ENCODE measurements at places on chromosomes 12 and 14.

DNA sequence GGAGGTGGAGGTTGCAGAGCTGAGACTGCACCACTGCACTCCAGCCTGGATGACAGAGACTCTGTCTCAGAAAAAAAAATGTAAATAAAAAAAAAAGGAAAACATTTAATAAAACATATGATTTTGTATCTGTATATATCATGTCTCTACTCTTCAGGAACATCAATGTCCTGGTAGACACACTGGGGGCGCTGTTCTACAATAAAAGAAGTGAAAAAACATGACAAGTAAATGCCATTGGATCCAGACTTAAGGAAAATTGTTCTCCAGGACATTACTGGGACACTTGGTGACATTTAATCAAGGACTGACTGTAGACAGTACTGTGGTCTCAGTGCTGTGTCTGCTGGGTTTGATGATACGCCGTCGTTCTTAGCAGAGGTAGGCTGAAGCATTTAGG, 15.5 kb upstream of the KLC1 start:
- DNase-seq, result no peak

DNA sequence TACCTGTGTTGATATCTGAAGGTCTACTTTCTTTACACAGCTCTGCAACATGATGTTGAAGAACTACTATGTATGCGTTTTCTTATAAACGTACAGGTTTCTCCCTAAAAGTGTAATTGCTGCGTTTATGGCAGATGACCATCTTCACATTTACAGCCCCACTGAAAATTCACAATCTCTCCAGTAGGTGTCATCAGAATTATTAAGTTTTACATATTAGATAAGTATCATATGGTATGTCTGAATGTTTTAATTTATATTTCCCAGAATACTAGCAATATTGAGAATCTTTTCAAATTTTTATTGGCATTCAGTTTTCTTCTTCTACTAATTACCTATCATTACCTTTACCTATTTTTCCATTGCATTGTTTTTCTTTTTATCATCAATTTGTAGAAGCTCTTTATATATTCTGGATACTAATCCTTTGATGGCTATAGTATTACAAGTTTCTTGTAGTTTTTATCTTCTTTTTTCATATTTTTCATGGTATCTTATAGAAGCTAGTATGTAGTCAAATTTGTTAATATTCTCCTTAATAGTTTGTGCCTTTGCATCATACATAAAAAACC, 123.5 kb downstream of the CAPZA3 start:
- no peak for DNase-seq

DNA sequence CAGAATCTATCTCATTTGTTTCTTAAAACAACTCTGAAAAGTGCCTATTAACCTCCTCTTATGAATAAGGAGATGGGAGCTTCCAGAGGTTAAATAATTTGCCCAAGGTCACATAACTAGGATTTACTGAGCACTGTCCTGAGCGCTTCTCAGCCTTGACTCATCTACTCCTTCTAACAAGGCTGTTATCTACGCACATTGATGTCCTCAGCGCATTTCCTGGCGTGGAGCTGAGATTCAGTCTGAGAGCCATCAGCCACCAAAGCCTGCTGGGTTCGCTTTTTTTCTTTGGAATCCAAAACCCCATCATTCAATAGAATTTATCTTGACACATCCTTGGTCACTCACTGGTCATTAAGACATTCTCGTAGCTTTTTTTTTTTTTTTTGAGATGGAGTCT, 29.3 kb downstream of the AK7 start:
- DNase-seq, result no peak

DNA sequence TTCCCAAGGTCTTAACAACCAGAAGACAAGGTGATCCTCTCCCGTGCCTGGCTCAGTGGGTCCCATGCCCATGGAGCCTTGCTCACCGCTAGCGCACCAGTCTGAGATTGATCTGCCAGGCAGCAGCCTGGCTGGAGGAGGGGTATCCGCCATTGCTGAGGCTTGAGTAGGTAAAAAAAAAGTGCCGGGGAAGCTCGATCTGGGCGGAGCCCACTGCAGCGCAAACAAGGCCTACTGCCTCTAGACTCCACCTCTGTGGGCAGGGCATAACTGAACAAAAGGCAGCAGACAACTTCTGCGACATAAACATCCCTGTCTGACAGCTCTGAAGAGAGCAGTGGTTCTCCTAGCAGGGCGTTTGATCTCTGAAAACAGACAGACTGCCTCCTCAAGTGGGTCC, 104.0 kb downstream of the C14orf39 start:
- no peak for DNase-seq

DNA sequence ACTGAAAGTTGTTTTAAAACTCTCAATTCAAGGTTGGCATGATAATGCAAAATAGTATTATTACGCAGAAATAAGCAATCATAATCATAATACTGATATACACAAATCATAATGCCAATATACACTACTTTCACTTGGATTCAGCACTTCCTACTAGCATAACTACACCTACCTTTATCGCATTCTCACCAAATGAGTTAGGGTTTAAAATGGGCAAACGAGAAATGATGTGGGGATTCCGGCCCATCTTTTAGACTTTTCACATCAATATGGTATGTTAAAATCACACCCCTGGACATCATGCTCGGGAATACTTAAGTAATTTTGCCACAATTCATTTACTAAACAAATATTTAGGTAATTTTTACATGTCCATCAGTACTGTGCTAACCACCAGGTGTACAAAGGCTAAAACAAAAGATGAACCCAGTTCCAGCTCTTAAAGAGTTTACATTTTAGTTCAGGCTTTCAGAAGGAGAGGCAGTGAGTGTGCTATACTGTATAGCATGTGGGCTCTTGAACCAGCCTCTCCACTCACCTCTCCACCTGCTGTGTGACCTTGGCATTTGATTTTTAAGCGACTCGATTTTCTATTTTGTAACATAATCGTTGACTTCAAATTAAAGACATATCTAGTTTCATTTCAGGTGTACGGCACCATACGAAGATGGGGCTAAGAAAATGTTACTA, 1.1 kb upstream of the USP15 start:
- no peak for DNase-seq

GRCh38 chr12:54028314-54029201, at the start of gene HOXC6:
HOXC6 (plus strand) TSS chr12:54028440; CDS start chr12:54028522, 82 bp downstream.
- DNase-seq, result no peak

DNA sequence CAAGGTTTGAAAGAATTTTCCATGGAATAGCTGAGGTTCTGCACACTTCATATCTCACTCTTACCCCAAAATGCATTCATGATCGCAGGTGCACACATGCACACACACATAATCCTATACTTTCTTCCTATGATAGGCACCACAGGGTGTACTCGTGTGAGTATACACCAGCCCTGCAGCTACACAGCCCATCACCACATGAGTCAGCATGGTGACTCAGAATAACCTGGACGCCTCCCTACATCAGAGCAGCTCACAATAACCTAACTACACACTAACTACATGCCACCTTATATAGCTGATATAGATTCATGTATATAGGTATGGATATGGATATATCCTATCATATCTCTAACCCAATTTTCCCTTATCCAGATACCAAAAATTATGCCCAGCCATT, 850.2 kb upstream of the TMEM132C start:
- DNase-seq, result no peak

- DNase-seq, result no peak
These were observed 33.7 kb downstream of the VWF start for GRCh38 chr12:6090803-6091202.

GRCh38 chr12:52691076-52691840, 11.1 kb upstream of the KRT1 start:
- DNase-seq, result no peak

DNA sequence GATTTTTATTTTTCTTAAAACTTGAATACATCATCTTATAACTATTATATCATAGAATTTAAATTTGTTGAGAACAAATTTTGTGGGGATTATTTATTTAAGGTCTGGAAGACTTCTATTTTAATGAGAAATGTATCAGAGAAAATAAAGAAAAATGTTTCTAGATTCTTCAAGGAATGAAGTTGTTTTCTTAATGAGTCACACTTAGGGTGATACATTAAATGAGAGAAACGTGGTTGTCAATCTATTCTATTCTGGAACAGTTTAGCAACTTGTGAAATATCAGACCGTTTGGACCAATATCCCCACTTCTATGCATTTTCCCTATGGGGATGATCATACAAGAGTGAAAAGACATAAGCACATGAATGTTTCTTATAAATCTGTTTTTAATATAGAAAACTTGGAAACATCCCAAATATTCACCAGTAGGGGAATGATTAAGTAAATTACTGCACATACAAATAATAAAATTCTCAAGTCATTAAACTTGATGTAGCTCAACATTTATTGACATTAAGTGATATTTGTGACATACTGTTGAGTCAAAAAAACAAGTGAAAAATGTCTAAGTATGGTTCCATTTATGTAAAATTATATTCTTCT, 88.5 kb downstream of the E2F7 start:
- DNase-seq, result no peak

GRCh38 chr14:61620130-61620946, 75.0 kb upstream of the HIF1A start:
- DNase-seq, result no peak

DNA sequence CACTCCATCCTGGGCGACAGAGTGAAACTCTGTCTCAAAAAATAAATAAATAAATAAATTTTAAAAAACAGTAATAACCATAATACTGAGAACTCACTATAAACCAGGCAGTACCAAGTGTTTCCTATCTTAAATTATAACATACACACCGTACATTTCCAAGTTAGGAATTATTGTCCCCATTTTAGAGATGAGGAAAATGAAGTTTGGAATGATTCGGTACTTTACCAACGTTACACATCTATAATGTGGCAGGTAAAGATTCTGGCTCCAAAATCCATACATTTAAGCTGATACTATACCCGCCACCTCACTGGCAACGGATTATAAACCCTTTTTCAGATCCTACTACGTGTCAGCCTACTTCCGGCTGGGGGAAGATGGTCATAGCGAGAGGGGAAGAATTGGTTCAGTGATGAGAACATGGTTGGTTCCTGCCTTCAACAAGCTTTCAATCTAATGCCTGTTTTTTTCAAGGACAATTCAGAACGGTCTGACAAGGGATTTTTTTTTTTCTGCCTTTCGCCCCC, 105.9 kb upstream of the ATF7IP start:
- DNase-seq, result no peak

- no peak for DNase-seq
These were observed 84.6 kb downstream of the TXNDC16 start for GRCh38 chr14:52467515-52468266.

DNA sequence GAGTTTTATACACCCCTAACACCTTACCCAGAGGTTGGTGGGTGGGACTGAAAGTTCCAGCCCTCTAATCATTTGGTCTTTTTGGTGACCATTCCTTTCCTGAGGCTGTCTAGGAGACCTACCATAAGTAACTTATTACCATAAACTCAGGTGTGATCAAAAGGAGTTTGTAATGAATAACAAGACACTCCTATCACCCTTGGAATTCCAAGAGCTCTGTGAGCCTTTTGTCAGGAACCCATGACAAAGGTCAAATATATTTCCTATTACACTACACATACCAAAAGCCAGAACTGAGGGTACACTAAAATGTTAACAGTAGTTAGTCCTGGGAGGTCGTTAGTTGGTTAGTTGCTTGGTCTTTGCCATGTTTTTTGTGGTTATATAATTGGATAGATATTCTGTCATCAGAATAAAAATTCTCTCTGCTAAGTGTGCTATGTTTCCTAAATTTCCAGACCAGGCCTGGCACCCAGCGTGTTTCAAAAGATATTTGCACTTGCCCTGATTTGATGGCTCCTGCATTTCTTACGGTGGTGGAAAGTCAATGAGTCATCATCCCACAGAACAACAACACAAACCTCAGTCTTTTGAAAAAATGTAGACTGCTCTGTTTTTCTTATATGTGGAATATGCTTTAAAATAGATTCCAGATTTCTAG, 27.0 kb upstream of the AKAP5 start:
- DNase-seq, result no peak

- no peak for DNase-seq
These were observed 30.4 kb downstream of the FBXO34 start for GRCh38 chr14:55301437-55302121.

DNA sequence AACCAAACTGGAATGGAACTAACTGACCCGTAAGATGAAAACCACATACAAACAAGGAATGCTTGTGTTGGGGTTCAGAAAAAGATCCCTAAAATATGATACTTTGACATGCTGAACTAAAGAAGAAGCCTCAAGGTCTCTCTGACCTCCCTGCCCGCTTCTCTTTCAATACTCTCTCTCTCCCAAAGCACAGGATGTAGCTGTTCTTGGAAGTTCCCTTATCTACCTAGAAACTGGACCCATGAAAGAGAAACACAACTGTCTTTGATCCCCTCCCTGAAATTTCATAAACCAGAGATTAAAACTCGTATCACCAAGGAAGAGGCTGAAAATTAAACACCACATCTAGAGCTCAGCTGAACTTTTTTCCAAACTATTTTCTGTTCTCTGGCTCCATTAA, 76.7 kb upstream of the FERMT2 start:
- no peak for DNase-seq

- DNase-seq, result no peak
These were observed 2.9 kb downstream of the GLIPR1 start for GRCh38 chr12:75483431-75483830.

GRCh38 chr12:82527165-82527780, 159.4 kb upstream of the TMTC2 start:
- no peak for DNase-seq

DNA sequence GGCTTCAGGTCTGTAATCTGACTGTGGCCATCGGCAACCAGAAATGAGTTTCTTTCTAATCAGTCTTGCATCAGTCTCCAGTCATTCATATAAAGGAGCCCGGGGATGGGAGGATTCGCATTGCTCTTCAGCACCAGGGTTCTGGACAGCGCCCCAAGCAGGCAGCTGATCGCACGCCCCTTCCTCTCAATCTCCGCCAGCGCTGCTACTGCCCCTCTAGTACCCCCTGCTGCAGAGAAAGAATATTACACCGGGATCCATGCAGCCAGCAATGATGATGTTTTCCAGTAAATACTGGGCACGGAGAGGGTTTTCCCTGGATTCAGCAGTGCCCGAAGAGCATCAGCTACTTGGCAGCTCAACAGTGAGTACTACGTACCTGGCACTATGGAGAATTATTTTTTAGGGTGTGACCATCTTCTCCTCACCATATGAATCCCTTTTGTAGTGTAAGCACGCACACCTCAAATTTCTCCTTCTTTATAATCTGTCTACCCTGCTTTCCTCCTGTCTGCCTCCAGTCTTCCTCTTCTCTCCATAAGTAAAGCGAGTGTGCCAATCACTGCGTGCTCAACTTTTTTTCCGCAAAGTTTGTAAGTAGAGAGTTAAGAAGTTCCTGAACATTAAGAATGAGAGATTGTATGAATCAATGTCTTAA, at the start of gene TPH2:
Gene TPH2, plus strand, starts transcription at position 118 of the 658 bp plus-strand sequence. Its CDS starts 142 bp downstream, at position 260.
- no peak for DNase-seq

DNA sequence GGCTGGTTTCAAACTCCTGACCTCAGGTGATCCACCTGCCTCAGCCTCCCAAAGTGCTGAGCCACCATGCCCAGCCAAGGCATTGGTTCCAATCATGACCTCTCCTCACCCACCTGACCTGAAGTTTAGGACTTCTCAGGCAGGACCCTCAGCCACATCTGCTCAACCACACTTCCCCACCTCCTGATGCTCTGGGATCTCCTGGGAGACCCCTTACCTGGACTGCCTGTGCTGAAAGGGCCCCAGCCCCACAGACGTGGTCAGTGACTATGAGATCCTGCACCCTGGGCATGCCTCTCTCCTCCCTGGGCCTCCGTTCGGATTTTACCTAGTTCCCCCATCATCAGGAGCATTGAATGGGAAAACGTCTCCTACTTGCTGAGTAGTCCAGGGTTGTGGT, 18.0 kb downstream of the GSC start:
- DNase-seq, result no peak
